ENCODE measurements at places on chromosomes 3 and 15.

- peak; percentile 23 for DNase-seq
These were observed 10.9 kb downstream of the NT5DC2 start for GRCh38 chr3:52522651-52523251.

- DNase-seq: no peak
These were observed 61.0 kb downstream of the TOP2B start for GRCh38 chr3:25603703-25604102.

DNA sequence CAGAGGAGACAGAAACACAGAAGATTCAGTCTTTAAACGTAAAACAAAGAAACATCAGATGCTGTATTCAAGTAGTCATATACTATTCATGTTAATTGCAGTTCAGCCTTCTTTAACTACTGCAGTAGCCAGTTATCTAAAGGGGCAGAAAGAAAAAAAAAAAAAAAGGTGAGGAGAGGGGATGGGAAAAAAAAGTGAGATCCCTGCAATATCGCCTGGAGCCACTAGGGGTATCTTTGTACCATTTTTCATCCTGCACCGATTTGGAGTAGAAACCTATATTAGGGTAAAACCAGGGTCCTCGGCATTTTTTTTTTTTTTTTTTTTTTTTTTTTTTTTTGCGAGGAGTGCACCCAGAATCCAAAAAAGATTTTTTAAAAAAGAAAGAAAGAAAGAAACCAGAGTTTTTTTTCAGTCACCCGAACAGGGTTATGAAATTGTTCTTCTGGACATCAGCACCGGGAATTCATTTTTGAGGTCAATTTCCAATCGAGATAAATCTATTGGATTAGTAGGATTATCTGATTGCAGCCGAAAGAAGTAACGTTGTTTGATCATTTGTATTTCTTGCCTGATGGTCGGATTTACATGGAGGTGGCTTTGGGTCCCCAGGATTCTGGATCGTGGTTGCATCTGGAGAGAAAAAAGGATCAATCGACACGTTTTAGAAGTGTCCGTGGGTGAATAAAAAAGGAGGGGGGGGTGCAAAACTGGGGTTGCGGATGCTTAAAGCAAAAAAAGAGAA, 186.7 kb downstream of the NLGN1 start:
- peak; percentile 66 for DNase-seq

GRCh38 chr3:95218484-95218883, 1155.6 kb downstream of the NSUN3 start:
- DNase-seq: no peak

DNA sequence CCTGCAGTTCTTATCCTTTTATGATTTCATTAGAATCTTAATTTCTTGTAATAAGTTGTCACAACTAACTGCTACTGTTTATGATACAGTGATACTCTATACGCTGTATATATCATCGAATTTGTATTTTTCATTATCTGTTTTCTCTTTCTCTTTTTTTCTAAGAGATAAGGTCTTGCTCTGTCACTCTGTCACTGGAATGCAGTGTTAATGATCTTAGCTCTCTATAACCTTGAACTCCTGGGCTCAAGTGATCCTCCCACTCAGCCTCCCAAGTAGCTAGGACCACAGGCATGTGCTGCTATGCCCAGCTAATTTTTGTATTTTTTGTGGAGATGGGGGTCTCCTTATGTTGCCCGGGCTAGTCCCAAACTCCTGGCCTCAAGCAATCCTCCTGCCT, 14.8 kb downstream of the APH1B start:
- no peak for DNase-seq

GRCh38 chr15:91224755-91225380, 124.8 kb downstream of the SV2B start:
- no peak for DNase-seq

- DNase-seq: peak; percentile 88
These were observed 7.7 kb downstream of the TNK2 start for GRCh38 chr3:195900436-195901355.

DNA sequence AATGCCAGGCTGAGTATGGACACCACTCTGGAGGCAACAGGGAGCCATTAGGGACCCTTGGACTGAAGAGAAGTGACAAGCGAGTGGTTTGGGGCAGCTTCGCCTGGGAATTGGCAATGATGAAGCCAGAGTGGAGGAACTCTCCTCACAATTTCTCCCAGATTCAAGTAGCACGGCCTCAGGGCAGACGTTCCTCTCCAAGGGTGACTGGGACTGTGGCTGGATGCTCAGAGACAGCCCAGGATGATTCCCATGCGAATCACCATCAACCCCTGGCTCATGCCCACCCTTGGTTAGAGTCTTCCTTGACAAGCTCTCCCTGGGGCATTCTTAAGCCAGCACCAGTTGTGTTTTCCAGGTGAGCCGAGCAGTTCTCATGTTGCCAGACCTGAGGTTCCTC, 16.3 kb upstream of the DOCK3 start:
- no peak for DNase-seq

GRCh38 chr3:134311265-134311664, 60.6 kb upstream of the RYK start:
- DNase-seq: no peak

- DNase-seq: peak; percentile 26
These were observed 781 bp downstream of the TRNT1 start for GRCh38 chr3:3127432-3128010.

DNA sequence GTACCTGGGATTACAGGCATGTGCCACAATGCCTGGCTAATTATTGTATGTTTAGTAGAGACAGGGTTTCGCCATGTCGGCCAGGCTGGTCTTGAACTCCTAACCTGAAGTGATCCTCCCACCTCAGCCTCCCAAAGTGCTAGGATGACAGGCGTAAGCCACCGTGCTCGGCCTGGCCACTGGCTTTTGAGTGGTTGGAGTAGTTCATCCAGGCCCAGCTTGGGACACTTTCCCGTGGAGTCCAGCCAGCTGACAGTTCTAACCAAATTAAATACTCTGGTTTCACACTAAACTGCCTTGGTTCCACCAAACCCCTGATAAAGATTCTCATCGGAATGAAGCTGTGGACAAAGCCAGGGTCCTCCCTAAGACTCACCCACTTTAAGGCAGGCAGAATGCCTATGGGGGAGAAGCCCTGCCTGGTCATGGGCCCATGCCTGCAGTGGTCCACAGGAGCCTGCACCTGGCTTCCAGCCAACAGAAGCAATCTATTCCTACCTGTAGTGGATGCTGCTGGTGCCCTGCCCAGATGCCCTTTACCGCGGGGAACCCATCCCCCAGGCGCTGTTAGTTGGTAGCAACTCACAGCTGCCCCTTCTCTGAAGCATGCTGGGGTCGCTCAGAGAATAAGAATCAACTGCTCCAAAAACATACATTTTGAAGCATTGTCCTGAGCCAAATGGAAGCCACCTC, 5.2 kb upstream of the SLC28A1 start:
- DNase-seq: no peak

DNA sequence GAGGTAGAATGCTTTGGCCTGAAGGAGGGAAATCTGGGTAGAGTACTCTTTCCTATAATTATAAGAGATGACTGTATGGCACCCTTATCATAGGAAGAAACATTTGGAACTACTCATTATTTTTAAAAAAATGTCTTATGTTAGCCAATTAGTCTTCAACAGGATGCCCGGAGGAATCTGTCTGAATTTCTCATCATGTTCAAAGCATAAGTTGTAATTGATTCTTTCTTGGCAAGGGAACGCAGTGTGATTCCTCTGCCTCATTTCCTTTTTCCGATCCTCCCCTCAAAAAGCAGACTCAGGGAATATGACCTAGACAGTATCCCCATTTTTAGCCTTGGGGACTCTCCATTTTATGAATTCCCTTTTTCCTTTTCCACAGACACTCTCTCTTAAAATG, 165.1 kb downstream of the IL5RA start:
- no peak for DNase-seq

DNA sequence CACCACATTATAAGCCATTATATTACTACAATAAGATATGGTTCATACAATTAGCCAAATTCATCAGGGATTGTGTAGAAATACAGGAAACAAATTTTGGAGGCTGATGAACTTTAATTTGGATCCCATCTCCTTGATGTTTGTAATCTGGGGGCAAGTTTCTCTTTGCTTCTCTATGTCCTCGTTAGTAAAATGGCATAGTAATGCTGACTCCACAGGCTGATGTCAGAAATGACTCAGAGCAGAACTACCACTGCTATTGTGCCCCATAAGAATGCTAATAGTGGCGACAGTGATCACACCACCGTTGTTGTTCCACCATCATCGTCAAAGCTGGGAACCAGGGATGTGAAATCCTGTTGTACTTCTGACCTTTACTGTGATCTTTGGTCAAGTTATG, 722.3 kb upstream of the LMCD1 start:
- DNase-seq: no peak

DNA sequence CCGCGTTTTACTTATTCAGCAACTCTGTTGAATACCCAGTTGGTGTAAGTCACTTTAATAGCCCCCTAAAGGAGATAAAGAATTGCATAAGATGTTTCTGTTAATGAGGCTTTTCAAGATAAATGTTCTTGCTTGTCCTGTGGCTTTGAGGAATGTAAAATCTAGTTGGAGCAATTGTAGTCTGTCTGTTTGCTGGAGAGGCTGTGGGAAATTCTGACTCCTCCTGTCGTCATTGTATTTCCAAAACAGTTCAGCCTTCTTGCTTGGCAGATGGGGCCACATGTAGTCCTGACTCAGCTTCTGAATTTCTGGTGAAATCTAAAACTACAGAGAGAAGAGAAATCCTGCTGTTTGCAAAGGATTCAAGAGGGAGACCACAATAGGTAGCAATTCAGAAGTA, 114.4 kb downstream of the RYR3 start:
- DNase-seq: peak; percentile 40

GRCh38 chr3:112374333-112374734, 41.4 kb downstream of the CD200 start:
- no peak for DNase-seq

DNA sequence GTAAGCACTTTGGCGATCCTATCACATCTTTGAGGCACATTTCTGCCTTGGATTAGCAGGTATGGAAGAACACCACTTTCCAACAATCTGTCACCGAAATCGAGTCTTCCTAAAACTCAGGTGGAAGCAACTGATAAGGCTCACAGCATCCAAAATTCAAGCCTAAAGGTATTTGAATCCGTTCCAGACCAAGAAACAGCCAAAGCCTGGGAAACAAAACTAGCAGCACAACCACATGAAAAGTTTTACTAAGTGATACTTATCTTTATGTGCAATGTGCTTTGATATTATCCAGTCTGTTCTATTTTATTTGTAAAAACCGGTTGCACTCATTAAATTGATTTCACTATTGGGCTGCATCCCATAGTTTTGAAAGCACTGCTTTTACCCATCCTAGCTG, 40.5 kb upstream of the FAM174B start:
- DNase-seq: no peak

DNA sequence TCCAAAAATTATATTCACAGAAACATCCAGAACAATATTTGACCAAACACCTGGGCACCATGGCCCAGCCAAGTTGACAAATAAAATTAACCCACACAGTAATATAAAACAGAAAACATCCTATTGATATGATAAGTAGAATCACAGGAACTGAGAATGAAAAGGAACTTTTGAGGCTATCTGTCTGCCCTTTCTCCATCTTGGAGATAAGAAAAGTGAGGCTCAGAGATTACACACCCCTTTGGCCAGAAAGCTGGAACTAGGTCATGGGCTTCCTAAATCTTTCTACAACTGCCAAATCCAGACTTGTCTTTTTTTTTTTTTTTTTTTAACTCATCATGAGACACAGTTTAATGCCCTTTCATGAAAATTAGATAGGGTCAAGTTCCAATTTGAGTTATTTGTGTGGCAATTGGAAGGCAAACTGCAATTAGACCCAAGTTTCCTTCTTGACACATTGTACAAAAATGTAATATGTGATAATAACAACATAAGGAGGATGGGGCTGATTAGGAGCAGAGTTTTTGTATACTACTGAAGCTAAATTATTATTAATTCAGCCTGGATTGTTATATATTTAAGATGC, 137.2 kb downstream of the RPL22L1 start:
- DNase-seq: no peak

GRCh38 chr3:22971497-22971896, 231.6 kb upstream of the UBE2E2 start:
- no peak for DNase-seq

DNA sequence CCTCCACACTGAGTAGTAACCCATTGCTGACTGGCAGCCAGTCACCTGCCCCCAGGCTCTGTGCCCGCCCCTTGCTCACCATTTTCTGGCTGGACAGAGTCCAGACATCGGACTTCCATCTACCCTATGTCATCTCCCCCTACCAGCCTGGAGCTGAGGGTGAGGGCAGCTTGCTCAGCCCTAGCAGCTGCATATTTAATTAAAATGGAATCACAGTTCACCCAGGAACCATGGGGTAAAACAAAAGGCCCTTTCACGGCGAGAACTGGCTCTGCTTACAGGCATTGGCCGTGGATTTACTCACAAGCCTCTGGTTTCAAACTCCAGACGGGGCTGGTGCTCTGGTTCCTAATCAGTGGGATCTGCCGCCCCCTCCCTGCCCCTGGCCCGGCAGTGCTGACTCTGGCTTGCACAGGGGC, 94.9 kb upstream of the ATP2B2 start:
- no peak for DNase-seq

DNA sequence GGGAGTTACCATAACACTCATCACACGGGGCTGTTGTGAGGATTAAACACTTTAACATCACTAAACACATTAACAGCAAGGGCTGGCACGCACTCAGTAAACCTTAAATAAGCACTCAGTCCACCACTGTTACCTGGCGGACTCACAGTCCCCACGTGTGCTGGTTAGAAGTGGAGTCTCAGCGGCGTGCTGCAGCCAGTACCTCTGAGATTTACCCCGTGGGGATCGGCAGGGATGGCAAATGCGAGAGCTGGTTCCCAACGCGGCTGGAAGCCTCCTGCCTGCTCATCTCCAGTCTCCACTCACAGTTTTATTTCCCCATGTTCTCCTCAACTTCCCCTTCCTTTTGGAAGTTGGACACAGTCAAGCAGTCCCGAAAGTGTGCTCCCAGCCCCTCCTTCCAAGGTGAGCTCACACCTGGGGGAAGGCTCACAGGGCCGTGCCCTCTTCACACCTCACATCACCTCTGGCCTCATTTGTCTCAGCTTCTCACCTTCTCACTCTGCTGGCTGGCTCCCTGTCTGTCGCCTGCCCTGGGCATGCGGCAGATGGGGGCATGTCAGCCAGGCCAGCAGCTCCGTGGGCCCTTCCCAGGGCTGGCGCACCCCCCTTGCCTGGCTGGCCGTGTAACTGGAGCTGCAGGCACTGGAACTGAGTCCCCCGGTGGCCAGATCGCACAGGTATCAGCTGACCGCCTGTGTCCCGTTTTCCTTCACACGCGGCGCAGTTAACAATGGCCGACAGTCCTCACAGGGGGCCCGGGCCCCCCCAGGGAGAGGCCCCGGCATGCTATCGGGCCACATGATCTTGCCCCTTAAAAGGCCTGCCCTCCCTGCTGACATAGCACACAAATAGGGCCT, 87.1 kb downstream of the WNT7A start:
- no peak for DNase-seq

DNA sequence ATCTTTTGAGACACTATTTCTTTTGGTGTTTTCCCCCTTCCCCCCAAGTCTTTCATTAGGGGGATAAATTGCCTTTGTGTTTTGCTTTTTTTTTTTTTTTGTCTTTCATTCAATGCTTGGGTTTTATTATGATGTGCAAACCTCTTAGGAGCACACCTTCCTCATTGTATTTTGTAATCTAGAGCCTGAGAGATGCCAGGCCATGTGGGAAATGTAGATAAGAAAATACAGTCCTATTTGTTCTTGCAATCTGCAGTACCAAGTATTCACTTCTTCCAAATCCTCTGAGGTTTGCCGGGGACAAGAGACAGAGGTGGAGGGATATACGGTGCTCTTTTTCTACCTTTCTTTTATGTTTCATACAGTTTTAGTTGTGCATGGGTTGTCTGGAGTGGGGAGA, 66.7 kb downstream of the LARS2 start:
- DNase-seq: no peak

Data from left hindlimb (tissue), 1 donor.